ENCODE measurements at places on chromosomes 12 and 14.

DNA sequence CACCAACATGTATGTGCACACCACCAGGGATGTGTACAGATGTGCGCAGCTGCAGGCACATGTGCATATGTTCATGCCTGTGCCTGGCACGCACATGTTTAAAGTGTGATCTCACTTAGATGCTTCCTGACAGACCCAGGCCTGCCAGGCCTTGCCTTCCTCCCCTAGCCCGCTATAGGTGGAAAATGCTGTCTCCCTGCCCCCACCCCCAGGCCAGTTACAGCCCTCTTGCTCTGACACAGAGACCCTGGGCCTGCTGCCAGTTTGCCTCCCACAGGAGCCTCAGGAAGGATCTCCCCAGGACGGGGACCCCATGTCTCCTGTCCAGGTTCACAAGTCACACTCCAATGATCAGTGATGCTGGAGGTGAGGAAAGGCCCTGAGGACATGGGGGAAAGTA is 21.6 kb downstream of the FIGNL2 start:
- no peak for DNase-seq

- no peak for DNase-seq
These were observed 1.1 kb upstream of the GNB3 start for GRCh38 chr12:6839482-6840201.

GRCh38 chr12:72234886-72235285 is 37.3 kb upstream of the TRHDE start:
- no peak for DNase-seq

DNA sequence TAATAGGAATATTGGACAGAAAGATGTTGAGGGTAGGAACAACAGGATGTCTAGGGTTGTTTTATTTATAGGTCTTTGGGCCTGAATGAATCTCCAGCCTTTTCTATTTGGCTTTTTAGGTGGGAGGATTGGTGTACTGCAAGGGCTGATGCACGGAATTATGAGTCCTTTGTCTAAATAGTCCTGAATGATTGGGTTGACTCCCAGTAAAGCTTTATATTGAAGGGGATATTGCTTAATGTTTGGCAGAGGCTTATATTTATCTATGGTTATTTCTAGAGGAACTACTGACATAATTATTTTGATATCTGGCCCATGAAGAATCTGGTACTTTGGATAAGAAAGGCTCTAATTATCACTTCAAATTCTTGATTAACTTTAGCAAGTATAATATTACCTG is 253.6 kb upstream of the AVPR1A start:
- no peak for DNase-seq

DNA sequence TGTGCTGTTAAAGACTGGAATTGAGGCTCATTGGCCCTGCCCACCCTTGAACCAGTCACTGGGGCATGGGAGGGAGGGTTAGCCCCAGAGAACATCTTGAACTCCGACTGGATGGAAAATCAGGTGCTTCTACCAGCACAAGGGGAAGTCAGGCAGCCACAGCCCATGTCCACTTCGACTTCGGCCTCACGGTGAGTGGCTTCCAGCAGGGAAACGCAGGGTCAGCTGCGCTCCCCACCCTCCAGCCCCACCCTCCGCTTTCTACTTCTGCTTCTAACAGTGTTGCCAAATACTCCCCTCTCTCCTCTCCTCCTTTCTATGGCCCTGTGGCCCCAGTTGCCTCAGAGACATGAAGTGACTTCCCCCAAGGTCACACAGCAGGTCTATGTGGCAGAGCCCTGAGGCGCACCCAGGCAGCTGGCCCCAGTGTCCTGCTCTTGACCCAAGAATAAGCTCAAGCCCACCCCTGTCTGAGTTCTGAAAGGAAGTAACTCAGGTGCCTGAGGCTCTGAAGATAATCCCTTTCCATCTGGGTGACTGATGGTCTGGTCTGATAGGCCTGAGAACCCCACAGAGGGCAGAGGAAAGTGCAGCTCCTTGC is 11.9 kb upstream of the SH2B3 start:
- no peak for DNase-seq

DNA sequence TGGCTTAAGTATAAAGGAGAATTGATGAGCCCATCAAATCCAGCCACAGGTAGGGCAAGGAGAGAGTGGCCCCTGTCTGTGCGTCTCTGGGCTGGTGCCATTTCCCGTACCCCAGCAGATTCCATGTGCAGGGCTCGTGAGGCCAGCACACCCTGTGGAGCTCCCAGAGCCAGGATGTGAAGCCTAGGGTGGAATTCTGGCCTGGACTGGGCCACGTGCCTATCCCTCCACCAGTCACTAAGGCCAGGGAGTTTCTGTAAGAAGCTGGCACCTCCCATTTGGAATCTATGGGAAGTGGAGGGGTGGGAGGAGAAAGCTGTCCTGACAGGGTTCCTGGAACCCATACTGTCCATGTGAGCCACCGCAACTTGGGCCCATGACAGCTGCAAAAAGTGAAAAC is 148.5 kb downstream of the FOXN3 start:
- no peak for DNase-seq

GRCh38 chr14:72350215-72350614 is 418.0 kb downstream of the RGS6 start:
- DNase-seq = no peak

DNA sequence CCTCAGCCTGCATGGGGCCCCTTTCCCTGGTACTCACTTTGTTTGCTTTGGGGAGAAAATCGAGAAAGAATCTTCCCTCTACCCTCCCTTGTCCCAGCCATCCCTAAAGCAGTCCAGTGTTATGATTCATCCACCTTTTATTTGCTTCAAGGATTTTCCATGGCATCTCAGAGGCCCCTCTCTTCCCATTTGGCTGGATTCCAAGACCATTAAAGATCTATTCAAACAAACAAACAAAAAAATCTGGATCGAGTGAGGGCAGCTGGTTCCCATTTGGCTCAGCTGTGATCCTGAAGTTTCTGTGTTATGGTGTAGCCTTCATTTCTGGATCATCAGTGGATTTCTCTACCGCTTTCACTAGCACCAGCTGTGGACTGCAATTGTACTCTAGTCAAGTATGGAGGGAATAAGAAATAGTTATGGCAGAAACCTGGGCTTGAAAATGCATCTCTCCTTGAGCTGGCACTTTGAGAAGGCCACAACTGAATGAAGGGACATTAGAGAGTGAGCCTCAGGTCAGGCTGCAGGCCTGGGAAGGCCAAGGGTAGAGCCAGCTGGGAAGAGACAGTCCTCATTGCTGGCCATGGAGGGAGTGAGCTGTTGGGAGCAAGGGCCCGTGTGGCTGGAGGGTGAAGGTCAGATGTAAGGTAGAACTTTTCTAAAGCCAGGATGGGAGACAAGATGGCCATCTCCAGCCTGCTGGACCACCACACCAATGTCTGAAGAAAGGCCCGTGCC is 13.7 kb downstream of the KRT71 start:
- no peak for DNase-seq

GRCh38 chr12:45725631-45726602 is 3.6 kb upstream of the ARID2 start:
- DNase-seq = no peak

DNA sequence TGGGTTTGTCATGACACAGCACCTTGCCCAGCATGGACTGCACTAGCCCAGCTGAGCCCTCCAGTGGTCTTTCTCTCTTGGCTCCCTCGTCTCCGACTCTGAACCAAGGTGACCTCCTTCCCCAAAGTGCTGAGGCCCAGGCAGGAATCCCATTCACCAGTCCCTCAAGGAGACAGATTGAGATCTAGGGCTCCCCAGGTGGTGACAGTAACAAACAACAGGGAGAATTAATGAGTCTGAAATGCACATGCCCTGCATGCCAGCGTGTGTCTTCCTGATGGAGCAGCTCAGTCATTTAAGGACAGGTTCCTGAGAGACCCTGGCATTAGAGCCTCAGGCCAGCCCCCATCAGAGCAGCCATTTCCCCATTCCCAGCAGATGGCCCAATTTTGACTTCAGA is 51.4 kb upstream of the OAS1 start:
- DNase-seq = no peak

DNA sequence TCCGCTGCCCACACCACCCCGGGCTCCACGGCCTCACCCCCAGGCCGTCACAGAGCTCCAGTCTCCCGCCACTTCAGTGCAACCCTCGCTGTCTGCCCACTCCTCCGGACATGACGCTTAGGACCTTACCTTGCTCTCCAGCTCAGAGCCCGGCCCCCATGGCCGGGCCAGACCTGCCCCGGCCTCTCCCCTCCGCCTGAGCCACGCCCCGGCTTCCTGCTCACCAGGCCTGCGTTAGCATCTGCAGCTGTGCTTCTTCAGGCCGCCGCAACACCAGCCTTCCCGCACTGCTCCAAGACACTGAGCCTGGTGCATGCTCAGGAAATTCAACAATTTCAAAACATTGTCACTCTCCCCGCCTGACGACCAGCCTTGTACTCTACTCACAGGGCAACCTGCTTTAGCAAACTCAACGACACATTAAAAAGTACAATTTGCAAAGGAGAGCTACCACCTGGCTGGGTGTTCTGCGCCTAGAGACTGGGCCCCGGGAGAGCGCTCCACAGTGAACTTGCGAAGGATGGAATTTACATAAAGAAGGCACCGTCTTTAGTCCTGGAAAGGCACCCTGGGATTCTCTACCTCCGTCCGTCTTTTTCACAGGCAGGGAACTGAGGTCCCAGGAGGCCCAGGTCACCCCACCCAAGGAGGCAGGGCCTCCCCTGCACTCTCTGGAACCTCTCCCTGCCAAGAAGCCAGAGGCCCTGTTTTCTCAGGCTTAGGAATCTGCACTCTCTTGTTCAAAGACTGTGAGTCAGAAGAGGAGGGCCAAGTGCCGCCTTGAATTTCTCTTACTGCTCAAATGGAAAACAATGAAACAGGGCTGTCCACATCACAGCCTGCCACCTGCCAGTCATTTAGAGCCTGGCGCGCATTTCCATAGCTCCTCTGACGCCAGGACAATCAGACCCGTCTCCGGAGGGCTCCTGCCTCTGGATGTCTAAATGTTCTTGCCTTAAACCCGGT is 51.3 kb downstream of the STX2 start:
- no peak for DNase-seq

- no peak for DNase-seq
These were observed 234.8 kb upstream of the PRICKLE1 start for GRCh38 chr12:42824327-42824726.

All from HL-60 (cell line).